Testis (tissue), 5 donors: ENCODE measurements at places on chromosomes 12 and 14. TPM values are rescaled to one million over a fixed set of nuclear protein-coding genes. Genes with fewer than 3 reads are reported as not detected.

- H3K27ac ChIP-seq: no peak overlapping the region
- no peak overlapping the region for H3K4me3 ChIP-seq
These were observed 266.2 kb downstream of the KTN1 start for GRCh38 chr14:55845963-55846825.

- no peak overlapping the region for H3K4me3 ChIP-seq
- H3K27me3 ChIP-seq: no peaks in the 10 kb centered on the region
- no peaks in the 10 kb centered on the region for H3K4me1 ChIP-seq
- no peak for DNase-seq
These were observed 340.4 kb downstream of the SLC6A15 start for GRCh38 chr12:84572196-84572595.

DNA sequence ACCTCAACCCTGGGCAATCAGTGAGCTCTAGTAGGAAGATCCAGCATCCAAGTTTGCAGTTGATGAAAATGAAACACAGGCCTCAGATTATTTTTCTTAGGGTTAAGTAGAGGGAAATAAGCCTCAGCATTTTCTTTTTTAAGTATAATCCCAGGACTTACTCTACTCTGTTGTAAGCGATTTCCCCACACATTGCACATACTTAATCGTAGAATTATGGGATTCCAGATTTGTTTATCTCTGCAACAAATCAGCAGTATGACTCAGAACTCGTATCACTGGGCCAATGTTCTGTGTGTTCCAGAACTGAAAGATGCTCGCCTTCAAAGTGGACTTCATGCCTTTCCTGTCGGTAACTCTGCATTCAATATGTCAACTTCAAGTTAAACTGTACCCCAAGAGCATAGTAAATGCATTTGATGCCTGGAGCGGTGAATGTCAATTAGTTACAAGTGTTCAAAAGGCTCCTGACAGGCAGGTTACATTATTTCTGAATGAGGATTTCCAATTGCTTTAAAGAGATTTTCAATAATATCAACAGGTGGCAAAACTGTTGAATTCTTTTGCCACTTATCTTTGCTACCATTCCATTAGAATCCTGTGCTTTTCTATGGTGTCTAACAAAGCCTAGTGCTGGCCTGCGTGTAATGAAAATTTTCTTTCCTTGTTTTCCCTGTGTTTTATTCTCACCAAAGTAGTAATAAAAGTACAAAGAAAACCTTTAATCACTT lies 323.8 kb upstream of the SYT1 start:
- no peak overlapping the region for H3K27ac ChIP-seq
- H3K36me3 ChIP-seq: no peaks in the 10 kb centered on the region
- DNase-seq: no peak
- no peaks in the 10 kb centered on the region for H3K4me1 ChIP-seq
- no peak overlapping the region for H3K4me3 ChIP-seq

DNA sequence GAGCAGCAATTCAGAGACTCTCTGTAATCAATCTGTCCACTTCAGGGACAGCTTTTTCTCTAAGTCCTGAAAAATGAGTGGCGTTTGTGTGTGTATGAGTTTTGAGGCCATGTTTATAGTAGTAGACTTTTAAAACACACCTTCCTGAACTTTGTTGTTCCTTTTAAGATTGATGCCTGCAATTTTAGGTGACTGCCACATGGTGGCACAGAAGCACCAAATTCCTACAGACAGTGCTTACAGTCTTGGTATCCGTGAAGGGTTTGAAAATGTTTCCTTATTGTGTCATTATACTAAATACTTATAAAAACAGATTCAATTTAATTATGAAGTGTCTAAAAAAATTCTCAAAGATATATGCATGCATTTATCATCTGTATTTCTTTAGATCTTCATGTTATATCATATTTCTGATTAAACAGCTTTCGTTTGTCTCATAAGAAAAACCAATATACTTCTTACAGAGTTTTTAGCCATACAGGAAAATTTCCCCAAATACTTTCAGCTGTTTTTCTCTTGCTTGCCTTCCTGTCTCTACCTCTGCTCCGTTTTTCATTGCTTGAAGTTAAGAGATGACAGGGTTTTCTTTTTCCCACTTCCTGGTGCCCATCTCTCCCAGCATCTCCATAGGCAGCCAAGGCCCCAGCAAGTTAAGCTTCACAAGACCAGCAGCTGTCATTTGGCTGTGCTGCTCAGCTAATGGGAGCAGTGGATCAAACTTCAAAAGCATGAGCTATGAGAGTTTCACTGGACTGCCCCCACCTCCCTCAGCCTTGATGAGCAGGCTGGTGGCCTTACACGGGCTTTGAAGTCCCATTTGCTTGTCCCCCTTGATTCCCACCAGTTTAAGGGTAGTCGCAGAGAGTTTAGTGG lies 259.6 kb downstream of the AKAP6 start:
- no peak overlapping the region for H3K4me3 ChIP-seq
- H3K36me3 ChIP-seq: no peaks in the 10 kb centered on the region
- no peaks in the 10 kb centered on the region for H3K4me1 ChIP-seq

- H3K27ac ChIP-seq: no peak overlapping the region
- DNase-seq: no peak
- no peaks in the 10 kb centered on the region for H3K4me1 ChIP-seq
- H3K4me3 ChIP-seq: no peak overlapping the region
- H3K27me3 ChIP-seq: no peaks in the 10 kb centered on the region
These were observed 25.7 kb downstream of the FGF23 start for GRCh38 chr12:4353785-4354208.

GRCh38 chr14:56632195-56632594 lies 52.6 kb downstream of the TMEM260 start:
- H3K4me3 ChIP-seq: no peak overlapping the region
- no peak overlapping the region for H3K27ac ChIP-seq
- H3K36me3 ChIP-seq: no peaks in the 10 kb centered on the region
- no peak for DNase-seq
- no peaks in the 10 kb centered on the region for H3K27me3 ChIP-seq

GRCh38 chr14:76498976-76499375 lies 123.0 kb downstream of the ESRRB start:
- H3K4me1 ChIP-seq: no peaks in the 10 kb centered on the region
- no peak overlapping the region for H3K4me3 ChIP-seq
- no peak overlapping the region for H3K27ac ChIP-seq
- DNase-seq: no peak
- no peaks in the 10 kb centered on the region for H3K27me3 ChIP-seq

GRCh38 chr12:57469296-57470164 lies 9.9 kb downstream of the GLI1 start:
- no peaks in the 10 kb centered on the region for H3K36me3 ChIP-seq
- no peaks in the 10 kb centered on the region for H3K4me1 ChIP-seq
- H3K27ac ChIP-seq: no peak overlapping the region
- no peaks in the 10 kb centered on the region for H3K27me3 ChIP-seq
- no peak overlapping the region for H3K4me3 ChIP-seq
- DNase-seq: no peak

DNA sequence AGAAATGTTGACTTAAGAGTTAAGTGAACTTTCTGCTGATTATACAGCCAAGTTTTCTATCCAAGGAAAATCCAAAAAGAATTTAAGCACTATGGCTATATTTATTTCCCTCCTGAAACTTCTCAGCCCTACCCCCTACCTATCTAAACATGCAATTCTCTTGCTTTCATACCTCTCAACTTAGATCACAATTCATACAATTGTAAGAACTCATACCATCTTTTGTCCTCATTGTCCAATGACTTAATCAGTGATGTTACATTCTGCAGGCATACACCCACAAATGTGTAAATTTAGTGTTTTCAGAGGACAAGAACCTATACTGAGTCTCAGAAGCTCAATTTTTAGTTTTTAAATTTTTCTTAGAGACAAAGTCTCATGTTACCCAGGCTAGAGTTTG lies 62.1 kb downstream of the ZFC3H1 start:
- no peaks in the 10 kb centered on the region for H3K4me1 ChIP-seq
- no peaks in the 10 kb centered on the region for H3K27me3 ChIP-seq
- no peak overlapping the region for H3K27ac ChIP-seq
- H3K4me3 ChIP-seq: no peak overlapping the region

DNA sequence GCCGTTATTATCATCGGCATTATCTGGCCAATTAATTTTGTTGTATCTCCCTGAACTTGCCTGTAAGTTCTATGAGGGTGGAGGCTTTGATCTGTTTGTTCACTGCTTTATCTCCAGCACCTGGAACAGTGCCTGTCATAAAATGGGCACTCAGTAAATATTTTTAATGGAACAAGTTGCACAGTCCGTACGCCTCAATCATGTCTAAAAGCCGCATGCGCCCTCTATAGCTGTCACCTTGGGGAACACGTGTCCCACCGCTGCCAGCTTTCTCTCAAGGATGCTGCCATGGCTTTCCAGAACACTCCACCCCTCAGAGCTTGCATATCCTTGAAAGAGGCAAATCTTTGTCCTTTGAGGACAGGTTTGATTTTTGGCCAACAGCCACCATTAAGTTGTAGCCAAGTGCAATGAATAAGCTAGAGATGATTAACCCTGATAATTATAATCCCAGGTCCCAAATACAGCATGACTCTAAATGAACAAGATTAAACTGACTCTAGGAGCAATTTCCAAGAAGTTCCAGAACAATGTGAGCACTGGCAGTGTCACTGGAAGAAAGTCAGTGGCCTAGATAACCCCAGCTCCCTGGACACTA lies 55.1 kb downstream of the ERH start:
- no peaks in the 10 kb centered on the region for H3K27me3 ChIP-seq
- no peaks in the 10 kb centered on the region for H3K36me3 ChIP-seq
- H3K27ac ChIP-seq: no peak overlapping the region
- DNase-seq: no peak

- peak; percentile 18 for DNase-seq
- no peaks in the 10 kb centered on the region for H3K36me3 ChIP-seq
These were observed 168.1 kb upstream of the NOVA1 start for GRCh38 chr14:26765768-26766520.

DNA sequence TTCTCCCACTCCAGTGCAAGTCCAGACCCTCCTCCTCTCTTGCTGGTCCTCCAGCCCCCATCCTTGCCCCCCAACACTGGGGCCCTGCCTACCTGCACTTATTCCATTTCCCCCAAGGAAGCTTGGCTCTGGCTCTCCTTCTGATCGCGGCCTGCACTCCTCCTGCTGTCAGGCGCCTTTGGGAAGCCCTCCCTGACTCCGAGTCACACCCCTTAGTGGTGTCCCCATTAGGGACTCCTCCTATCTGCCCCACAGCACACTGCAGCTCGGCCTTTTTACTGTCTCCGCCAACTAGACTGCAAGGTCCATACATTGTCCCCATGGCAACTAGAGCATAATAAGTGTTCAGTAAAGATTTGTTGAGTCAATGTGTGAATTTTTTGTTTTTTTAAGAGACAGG lies 32.9 kb downstream of the FIGNL2 start:
- no peaks in the 10 kb centered on the region for H3K36me3 ChIP-seq
- DNase-seq: no peak
- H3K4me1 ChIP-seq: peaks cover 15% of the 10 kb centered on the region
- no peaks in the 10 kb centered on the region for H3K27me3 ChIP-seq
- H3K27ac ChIP-seq: no peak overlapping the region

DNA sequence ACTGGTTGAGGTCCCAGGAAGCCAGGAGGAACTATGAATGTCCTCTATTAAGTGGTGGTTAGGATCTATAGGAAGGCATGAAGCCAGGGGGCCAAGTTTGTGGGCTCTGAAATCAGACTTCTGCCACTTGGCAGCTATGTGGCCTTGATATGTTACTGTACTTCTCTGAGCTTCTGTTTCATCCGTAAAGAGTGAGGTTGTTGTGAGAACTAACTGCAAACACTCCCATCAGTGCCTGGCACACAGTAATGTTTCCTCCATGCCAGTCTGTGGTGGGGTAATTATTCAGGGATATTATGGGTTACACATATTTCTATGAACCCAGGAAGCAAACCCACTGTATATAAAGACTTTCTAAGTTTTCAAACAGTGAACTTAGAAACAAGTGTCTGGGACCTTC lies 57.4 kb downstream of the PLXNC1 start:
- no peaks in the 10 kb centered on the region for H3K27me3 ChIP-seq
- H3K27ac ChIP-seq: peak overlapping the region; percentile 26
- H3K4me1 ChIP-seq: peaks cover 63% of the 10 kb centered on the region
- H3K36me3 ChIP-seq: no peaks in the 10 kb centered on the region

DNA sequence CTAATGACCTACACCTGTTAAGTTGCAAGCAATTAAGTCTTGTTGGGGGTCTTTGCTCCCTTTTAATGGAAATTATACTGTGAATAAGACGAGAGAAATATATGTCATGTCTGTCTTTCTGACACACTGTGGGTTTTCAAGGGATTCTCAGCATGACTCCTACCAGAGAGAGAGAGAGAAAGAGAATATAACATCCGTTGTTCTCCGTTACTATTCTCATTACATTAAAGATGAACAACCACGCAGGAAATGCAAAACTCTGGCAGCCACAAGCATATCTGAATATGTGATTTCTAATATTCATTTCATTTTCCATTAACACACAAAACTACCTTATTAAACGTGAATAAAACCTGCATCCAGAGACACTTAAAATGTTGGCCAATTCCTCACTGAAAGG lies 67.3 kb upstream of the EGLN3 start:
- no peak for DNase-seq
- H3K36me3 ChIP-seq: no peaks in the 10 kb centered on the region
- no peaks in the 10 kb centered on the region for H3K4me1 ChIP-seq
- H3K4me3 ChIP-seq: peak overlapping the region; percentile 26

- no peaks in the 10 kb centered on the region for H3K4me1 ChIP-seq
- no peaks in the 10 kb centered on the region for H3K27me3 ChIP-seq
- no peaks in the 10 kb centered on the region for H3K36me3 ChIP-seq
- no peak for DNase-seq
- no peak overlapping the region for H3K4me3 ChIP-seq
These were observed 84.2 kb upstream of the TMEM263 start for GRCh38 chr12:106871477-106871876.

- no peaks in the 10 kb centered on the region for H3K4me1 ChIP-seq
- H3K4me3 ChIP-seq: no peak overlapping the region
- no peak for DNase-seq
- no peaks in the 10 kb centered on the region for H3K36me3 ChIP-seq
These were observed 129.0 kb upstream of the BCL2L14 start for GRCh38 chr12:11941606-11942337.

GRCh38 chr12:44465139-44465538 lies 411.0 kb downstream of the NELL2 start:
- H3K27me3 ChIP-seq: no peaks in the 10 kb centered on the region
- H3K4me3 ChIP-seq: no peak overlapping the region
- no peaks in the 10 kb centered on the region for H3K4me1 ChIP-seq
- no peak overlapping the region for H3K27ac ChIP-seq
- H3K36me3 ChIP-seq: no peaks in the 10 kb centered on the region
- DNase-seq: no peak

GRCh38 chr14:101506211-101506925 lies 54.9 kb upstream of the DIO3 start:
- H3K27me3 ChIP-seq: no peaks in the 10 kb centered on the region
- H3K36me3 ChIP-seq: no peaks in the 10 kb centered on the region

Gene SDSL
- 15.9 TPM for total RNA-seq

Gene OLR1
- total RNA-seq: 2.5 TPM

Gene ZNF140
- total RNA-seq: 33.9 TPM

Gene HOXC11
- total RNA-seq: 0.25 TPM

Gene OR4E2
- not detected for total RNA-seq

Gene GLT1D1
- total RNA-seq: 18.0 TPM
